ENCODE measurements at places on chromosomes 5 and 9.
A peak's percentile ranks its signal among the peaks of the same experiment; 100 is the strongest.

GRCh38 chr9:107137495-107138202, 145.4 kb upstream of the RAD23B start:
- DNase-seq = no peak

GRCh38 chr9:124214596-124215367, 43.0 kb upstream of the NEK6 start:
- DNase-seq = no peak

- no peak for DNase-seq
These were observed 99.6 kb downstream of the BASP1 start for GRCh38 chr5:17316970-17317459.

- DNase-seq = no peak
These were observed 22.0 kb upstream of the TGFBI start for GRCh38 chr5:136006761-136007251.

- DNase-seq = no peak
These were observed 7.0 kb upstream of the PRR7 start for GRCh38 chr5:177439518-177440053.

- DNase-seq = no peak
These were observed 15.6 kb upstream of the PRKAA1 start for GRCh38 chr5:40813698-40814281.

DNA sequence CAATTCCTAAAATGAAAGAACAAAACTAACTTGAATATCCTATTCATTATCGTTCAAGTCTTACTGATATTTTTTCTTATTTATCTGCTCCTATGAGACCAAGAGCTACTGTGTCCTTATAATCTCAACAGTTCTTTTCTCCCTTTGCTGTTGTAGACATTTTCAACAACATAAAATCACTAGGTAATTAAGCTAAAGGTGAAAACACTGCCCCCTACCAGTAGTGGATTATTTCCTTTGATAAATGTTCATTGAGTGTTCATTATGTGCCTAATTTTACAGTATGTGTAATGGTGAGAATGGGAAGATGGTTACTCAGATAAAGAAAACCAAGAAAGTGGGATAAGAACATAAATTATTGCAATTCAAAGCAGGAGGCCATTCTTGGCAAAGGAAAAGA, 41.4 kb upstream of the PAPPA start:
- DNase-seq = no peak

- DNase-seq = no peak
These were observed 782 bp downstream of the BICD2 start for GRCh38 chr9:92763721-92764380.

GRCh38 chr5:32709750-32710549, 1.2 kb upstream of the NPR3 start:
- DNase-seq = peak; percentile 76

GRCh38 chr9:69470186-69470977, 145.4 kb downstream of the ENTREP1 start:
- peak; percentile 78 for DNase-seq

DNA sequence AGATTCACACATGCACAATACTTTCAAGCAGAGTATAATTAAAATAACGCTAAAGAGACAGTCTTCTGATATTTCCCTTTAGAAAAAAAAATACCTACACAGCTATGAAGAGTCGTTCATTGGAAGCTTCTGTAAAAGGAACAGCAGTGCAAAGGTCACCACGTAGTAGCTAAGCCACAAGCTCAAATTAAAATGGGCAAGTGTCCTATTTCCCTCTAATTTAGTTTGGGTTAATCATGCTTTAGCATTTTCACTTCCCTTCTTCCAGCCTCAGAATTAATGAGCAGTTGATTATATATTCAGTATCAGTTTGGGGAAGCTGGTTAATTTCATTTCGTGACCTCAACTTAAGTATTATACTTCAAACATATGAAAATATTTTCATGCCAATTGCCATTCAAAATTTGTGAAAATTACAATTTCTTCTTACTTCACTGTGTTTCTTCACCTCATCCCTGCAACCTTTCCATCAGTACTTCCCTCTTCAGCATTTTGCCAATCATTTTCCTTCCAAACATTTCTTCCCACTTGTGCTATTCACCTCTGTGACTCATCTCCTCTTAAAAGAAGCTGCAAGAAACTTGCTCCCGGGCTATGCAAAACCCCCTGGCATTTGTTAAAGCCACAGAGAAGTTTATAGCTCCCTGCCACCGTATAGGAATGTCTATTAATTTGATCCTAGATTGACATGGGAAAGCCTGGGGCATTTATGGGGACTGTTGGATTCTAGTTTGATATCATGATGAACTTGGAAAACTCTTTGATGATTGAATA, 83.0 kb downstream of the DMRTA1 start:
- DNase-seq = no peak

GRCh38 chr5:96316487-96316886, 116.6 kb downstream of the PCSK1 start:
- DNase-seq = no peak

DNA sequence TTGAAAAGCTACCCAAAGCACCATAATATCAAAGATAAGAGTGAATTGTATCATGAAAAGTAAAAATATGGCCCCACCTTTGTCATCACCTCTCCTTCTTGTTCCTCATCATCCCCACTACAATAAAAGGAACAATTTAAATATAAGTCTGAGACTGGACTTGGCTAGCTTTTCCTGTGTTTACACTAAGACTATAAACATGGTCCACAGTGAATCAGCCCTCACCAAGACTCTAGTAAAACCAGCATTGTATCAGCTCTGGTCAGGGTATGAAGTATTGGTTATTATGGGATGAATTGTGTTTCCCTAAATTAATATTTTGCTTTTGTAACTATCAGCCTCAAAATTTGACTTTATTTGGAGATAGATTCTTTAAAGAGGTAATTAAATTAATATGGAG, 105.4 kb downstream of the SLC25A46 start:
- DNase-seq = no peak

- no peak for DNase-seq
These were observed 53.5 kb downstream of the PLK2 start for GRCh38 chr5:58406394-58406793.

GRCh38 chr9:118630931-118631595, 738.2 kb downstream of the BRINP1 start:
- DNase-seq = no peak

- no peak for DNase-seq
These were observed 439.3 kb downstream of the DTWD2 start for GRCh38 chr5:118548761-118549720.

DNA sequence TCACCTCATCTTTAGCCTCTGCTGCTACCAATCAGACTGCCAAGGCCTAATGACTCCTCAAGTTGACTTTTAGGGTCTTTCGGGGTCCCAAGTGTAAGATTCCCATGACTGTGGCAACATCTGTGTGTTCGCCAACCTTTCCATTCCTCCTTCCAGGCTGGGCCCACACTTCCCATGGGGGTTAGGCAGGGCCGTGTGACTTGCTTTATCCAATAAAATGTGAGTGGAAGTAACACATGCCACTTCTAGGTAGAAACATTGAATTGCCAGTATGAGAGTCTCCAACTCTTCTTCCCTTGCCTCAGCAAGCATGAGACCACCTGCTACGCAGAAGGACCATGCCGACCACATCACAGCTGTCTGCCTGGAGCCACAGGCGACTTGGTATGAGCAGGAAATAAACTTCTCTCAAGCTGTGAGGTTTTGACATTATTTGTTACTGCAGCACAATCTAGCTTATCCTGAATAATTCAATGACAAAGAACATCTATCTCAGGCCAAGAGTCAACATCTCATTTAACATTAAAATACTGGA, 190.4 kb upstream of the IER5L start:
- DNase-seq = no peak

DNA sequence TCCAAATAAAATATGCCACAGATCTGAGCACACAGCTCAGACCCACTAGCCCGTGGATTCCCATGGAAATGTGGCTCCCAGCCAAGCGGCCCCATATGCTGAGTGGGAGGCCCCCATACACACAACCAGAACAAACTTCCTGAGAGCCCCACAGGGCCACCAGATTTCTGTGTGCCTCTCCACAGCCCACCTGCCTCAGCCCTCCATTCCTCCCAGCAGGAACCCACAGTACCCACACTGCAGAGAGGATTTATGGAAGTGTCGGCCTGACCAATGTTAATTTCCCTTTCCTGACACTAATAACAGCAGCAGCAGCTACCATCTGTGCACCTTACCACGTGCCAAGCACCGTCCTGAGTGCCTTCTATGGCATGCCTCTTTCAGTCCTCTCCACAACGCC, 99.3 kb upstream of the SPOCK1 start:
- DNase-seq = no peak

DNA sequence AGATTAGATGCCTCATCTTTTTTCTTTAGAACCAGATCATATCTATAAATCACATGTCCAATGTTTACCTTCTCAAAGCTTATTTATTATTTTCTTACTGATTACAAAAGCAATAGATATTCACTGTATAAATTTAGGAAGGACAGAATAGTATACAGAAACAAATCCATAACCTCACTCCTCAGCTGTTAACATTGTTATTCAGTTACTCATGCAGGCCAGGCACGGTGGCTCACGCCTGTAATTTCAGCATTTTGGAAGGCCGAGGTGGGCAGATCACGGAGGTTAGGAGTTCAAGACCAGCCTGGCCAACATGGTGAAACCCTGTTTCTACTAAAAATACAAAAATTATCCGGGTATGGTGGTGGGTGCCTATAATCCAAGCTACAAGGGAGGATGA, 15.3 kb downstream of the STOM start:
- DNase-seq = no peak

DNA sequence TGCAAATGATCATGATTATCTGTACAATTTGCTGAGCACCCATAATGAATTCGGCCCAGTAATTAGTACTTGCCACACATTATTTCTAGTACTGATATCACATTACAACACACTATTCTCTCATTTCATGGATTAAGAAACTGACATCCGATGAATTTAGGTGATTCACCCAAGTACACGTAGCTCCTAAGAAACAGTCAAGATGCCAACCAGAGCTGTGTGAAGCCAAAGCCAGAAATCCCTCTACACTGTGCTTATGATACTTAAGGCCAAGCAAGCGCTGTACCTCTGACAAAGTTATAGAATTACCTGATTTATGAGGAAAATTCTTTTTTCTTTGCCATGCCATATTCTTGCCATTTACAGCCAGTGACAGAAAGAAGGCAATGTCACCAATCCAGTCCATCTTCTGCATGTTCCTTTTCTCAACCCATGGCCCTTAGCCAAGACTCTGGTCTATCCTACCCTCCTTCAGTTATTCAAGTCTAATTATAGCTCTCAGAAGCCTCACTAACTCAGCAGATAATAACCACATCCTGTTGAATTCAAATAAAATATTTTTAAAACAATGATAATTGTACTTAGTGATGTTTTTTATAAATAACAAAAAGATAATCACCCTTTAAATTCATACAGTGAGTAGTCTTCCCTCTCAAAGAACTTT, 74.3 kb upstream of the PTGER4 start:
- DNase-seq = no peak

DNA sequence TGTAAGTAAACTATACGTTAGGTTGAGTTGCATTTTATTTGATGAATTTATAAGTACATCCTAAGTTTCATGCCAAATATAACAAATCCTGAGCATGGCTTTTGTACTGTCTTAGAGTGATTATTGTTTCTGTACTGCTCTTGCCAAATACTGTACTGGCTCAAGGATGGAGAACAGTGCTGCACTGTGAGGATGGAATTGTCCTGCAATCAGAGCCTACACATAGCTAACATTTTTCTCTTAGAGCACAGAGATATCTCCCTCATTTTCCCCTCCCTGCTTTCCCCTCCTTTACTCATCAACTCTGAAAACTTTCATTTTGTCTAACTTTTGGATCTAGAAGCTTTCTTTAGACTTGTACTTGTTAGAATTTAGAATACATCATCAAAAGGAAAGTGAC, 28.3 kb downstream of the LRRC70 start:
- no peak for DNase-seq

DNA sequence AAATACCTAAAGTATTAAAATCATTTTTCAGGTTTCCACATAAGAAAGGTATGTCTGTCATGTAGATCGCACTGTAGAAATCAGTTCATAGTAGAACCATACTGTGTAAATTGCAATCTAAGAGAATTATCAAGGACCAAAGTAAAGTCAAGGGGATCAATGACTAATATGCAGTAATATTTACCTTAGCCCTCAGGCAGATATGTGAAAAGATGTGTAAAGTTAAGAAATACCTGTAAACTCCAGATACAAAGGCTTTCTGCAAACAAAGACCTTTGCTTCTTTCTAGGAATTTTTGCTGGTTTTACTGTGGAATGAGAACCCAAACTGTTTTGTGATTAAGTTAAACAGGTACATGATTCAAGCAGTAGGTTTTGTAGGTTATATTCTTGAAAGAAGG, 11.6 kb downstream of the POLK start:
- DNase-seq = no peak

GRCh38 chr9:5843794-5844471, 11.0 kb upstream of the ERMP1 start:
- no peak for DNase-seq
